ENCODE measurements at places on chromosomes 4 and X.

GRCh38 chrX:31232506-31232905 lies 160.7 kb upstream of the FTHL17 start:
- no peak for DNase-seq

DNA sequence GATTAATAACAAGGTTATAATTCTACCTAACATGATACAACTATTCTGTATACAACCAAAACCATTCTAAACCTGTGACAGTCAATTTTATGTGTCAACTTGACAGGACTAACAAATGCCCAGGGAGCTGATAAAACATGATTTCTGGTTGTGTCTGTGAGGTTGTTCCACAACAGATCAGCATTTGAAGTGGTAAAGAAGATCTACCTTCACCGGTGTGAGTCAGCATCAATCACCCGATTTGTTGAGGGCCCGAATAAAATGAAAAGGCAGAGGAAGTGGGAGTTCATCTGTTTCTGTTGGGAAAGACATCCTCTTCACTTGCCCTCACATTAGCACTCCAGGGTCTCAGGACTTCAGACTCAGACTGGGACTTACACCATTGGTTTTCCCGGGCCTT lies 187.9 kb downstream of the MAB21L2 start:
- no peak for DNase-seq

- no peak for DNase-seq
Observed at GRCh38 chr4:139234253-139234652, 45.8 kb downstream of the MGARP start.

DNA sequence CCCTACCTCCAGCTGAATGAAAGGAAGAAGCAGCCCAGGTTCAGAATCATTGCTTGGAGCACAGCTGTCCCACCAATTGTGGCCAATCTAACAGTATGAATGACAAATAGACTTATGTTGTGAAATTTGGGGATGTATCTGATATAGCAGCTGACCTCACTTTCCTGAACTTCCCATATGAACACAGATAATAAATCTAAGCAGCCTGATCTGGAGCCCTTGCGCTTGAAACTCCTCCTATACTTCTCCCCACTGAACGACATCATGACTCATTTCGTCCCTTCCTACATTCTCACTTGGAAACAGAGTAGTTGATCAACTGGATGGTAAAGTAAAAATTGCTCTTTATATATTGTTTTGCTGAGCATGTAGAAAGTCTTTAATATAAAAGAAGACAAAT lies 24.2 kb upstream of the AMELX start:
- DNase-seq: no peak

GRCh38 chrX:42797651-42798269 lies 19.8 kb upstream of the PPP1R2C start:
- DNase-seq: no peak

- DNase-seq: no peak
Observed at GRCh38 chr4:182840108-182840507, 77.1 kb downstream of the DCTD start.

DNA sequence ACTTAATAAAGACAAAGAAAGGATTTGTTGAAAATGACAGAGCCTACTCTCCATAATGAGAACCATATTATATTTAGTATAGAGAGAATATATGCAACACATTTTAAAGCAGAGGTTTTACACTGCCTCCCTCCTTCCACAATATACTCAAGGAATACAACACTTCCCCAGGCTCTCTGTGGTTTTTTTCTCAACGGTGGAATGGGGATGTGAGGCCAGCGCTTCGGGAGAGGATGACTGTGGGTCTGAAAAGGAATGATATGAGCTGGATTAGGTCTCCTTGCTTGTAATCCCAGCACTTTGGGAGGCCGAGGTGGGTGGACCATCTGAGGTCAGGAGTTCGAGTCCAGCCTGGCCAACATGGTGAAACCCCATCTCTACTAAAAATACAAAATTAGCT lies 348.7 kb upstream of the KLF3 start:
- DNase-seq: no peak

- DNase-seq: no peak
Observed at GRCh38 chr4:154368060-154368459, 123.5 kb downstream of the DCHS2 start.

- DNase-seq: no peak
Observed at GRCh38 chr4:128322986-128323385, 35.4 kb upstream of the PGRMC2 start.

DNA sequence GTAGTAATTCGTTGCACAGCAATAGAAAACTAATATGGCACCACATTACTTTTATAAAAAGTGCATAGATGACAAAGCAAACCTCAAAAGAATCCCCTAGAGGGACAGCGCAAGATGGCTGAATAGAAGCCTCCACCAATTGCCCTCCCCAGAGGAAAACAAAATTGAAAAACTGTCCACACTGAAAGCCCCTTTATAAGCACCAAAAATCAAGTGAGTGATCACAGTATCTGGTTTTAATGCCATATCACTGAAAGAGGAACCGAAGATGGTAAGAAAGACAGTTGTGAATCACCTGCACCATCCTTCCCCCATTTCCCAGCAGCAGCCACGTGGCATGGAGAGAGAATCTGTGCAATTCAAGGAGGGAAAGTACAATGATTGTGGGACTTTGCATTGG lies 522.2 kb downstream of the GLUD2 start:
- DNase-seq: no peak

GRCh38 chrX:140297273-140297672 lies 207.6 kb downstream of the SOX3 start:
- DNase-seq: no peak

GRCh38 chr4:173766171-173766600 lies 236.2 kb upstream of the HAND2 start:
- no peak for DNase-seq

- DNase-seq: no peak
Observed at GRCh38 chr4:4249866-4250265, 1.8 kb upstream of the TMEM128 start.

DNA sequence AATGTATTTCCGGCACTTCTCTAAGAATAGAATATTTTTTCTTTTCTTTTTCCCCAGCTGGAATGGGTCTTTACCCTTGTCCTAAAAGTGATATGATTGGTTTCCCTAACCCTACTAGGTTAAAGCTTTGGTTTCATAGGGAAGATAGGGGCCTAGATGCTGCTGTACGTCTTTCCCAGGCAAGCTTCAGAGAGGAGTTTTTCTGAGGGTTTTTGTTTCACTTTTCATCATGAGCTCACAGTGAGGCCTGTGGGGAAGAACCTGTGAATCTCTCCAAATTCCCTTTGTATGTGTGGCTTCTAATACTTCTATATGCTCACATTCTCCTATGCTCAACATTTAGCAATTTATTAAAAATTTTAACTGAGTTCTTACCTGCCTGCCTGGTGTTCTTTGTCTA lies 320.0 kb upstream of the PCDH18 start:
- DNase-seq: no peak

DNA sequence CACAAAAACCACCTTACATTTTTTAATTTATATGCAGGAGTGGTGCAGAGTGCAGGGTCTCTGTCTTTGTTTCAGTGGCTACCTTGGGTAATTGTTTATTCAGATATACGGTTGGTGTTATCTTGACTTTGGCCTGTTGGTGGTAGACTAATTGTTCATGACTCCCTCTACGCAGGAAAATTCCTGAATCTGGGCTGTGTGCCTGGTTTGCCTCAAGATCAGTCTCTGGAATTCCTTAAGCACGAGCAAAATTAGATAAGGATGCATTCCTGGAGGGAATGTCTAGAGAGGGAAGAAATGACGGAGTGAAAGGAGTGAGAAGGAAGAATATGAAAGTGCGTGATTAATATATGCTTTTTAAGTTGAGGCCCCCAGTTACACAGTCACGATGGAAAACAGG lies 576.9 kb upstream of the PCDH10 start:
- no peak for DNase-seq

- no peak for DNase-seq
Observed at GRCh38 chr4:126661194-126661593, 971.6 kb upstream of the INTU start.

DNA sequence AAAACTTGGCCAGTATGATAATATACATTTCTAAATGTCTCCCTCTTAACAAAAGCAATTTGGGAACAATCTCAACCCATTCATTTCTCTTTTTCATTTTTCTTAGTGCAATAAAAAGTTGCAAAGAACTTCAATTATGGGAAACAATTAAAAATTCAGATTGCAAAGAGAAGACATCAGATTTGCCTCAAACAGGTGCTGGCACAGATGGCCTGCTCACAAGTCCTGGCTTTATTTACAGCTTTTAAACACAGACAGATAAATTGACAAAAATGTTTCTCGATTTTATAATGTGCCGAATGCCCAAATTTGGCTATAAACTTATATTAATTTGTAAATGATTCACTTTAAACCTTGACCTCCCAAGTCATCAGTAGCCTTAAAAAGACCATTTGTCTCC lies 28.7 kb downstream of the SLC4A4 start:
- no peak for DNase-seq

- no peak for DNase-seq
Observed at GRCh38 chr4:168618577-168619265, 121.9 kb downstream of the PALLD start.

- DNase-seq: no peak
Observed at GRCh38 chr4:24748758-24749350, 46.5 kb upstream of the SOD3 start.

DNA sequence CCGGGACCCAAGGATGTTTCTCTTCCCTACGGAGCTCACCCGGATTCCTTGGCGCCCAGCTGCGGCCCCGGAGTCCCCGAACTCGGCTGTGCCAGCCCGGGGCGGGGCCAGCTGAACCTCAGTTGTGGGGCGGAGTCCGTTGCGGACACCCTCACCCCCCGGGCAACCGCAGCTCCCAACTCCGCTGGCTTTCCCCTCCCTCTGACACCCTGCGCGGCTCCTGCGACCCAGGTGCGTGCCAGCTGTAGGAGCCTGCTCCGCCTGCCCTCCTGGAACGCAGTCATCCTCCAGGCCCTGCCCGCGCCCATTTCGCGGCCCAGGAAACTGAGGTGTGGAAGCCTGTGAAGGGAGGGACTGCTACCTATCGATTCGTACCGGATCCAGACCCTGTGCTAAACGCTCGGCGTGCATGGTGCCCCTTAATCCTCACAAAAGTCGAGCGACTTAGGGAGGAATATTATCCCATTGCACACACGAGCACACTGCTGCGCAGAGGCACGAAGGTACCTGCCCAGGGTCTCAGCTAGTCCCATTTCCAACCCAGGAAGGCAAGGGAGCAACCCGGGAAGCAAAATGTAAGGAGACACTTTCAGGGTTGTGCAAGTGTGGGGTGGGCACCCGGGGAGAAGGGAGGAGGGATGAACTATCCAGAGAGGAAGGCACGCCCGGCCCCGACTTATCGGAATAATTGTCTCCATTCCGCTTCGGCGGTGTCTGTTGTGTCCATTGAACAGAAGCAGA lies 12.3 kb downstream of the MSX1 start:
- DNase-seq: no peak

DNA sequence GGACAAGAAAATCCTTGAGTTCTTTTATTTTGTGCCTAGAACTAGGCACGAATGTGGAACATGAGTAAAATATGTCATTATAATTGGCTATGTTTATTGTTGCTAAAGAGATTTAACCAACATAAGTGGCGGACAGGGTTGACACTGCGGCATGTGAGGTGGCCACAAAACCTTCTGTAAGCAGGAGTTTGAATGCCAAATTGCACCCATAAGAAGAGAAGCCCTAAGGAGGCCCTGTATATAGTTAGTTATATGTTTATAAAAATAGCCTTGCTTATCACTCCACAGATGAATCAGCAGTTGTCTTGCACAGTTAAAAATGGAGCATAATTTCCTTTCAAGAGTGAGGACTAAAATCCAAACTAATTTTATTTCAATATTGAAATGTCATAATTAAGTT lies 336.1 kb downstream of the GBA3 start:
- no peak for DNase-seq

DNA sequence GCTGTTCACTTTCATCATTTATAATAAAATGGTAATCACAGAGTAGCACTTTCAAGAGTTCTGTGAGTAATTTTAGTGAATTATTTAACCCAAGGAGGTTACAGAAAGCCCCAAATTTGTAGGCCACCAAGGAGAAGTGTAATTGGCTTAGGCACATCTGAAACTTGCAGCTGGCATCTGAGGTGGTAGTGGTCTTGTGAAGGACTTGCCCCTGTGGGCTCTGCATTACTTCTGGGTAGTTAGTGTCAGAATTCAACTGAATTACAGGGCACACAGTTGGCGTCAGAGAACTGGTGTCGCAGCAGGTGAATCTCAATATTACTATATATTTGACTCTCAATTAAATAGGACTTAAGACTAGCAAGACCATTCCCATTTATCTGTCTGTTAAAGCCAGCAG lies 36.9 kb downstream of the GPR174 start:
- DNase-seq: no peak

DNA sequence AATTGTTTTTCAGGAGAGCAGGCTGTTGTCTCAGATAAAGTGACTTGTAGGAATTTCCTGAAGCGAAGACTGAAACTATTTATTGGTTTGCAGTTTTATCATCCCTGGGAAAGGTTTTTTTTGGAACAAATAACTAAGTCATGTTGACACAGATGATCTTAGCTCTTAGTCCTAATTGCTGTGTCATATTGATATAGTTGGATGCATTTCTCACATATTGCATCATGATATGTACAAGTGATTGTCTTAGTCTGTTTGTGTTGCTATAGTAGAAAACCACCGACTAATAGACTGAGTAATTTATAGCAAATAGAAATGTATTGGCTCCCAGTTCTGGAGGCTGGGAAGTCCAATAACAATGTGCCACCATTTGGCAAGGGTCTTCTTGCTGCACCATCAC lies 397.5 kb upstream of the PPP1R2C start:
- DNase-seq: no peak

GRCh38 chr4:104421566-104421965 lies 73.1 kb downstream of the CXXC4 start:
- DNase-seq: no peak

GRCh38 chr4:683982-684622 lies 4.8 kb downstream of the SLC49A3 start:
- DNase-seq: peak; percentile 86

DNA sequence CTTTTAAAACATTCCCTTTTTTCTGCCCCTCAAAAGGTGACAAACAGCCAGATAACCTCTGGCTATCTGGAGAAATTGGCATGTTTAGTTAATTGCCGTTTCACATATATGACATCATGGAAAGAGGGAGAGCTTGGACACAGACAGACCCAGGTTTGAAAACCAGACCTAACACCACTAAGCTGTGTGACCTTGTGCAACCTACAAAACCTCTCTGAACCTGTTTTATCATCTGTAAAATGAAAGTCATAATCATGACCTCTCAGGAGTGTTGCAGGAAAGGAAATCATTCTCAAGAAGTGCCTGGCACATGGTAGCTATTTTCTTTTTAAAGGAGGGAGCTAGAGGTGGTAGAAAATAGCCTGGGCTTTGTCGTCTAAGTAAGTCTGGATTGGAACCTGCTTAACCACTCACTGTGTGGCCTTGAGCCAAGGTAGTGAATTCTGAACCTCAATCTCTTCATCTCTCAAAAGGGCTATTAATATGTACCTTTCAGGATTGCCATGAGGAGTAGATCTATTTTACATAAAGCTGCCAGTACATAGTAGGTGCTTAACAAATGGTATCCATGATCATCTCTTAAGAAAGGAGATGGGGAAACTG lies 363.5 kb downstream of the BCOR start:
- no peak for DNase-seq

GRCh38 chr4:20625426-20625825 lies 74.8 kb upstream of the PACRGL start:
- no peak for DNase-seq
